ENCODE measurements at places on chromosomes 7 and 10. TPM values are rescaled to one million over a fixed set of nuclear protein-coding genes. Genes with fewer than 3 reads are reported as not detected.

The FAM25A gene
- not detected for total RNA-seq

The PTPRN2 gene
- not detected for total RNA-seq

The ASAH2B gene
- total RNA-seq, result 2.3 TPM

The PSD gene
- total RNA-seq, result under 0.01 TPM

The GIMAP7 gene
- total RNA-seq, result not detected

The ADCYAP1R1 gene
- total RNA-seq, result not detected

The FEZF1 gene
- total RNA-seq, result not detected
